ENCODE measurements at places on chromosomes 6 and 20.

DNA sequence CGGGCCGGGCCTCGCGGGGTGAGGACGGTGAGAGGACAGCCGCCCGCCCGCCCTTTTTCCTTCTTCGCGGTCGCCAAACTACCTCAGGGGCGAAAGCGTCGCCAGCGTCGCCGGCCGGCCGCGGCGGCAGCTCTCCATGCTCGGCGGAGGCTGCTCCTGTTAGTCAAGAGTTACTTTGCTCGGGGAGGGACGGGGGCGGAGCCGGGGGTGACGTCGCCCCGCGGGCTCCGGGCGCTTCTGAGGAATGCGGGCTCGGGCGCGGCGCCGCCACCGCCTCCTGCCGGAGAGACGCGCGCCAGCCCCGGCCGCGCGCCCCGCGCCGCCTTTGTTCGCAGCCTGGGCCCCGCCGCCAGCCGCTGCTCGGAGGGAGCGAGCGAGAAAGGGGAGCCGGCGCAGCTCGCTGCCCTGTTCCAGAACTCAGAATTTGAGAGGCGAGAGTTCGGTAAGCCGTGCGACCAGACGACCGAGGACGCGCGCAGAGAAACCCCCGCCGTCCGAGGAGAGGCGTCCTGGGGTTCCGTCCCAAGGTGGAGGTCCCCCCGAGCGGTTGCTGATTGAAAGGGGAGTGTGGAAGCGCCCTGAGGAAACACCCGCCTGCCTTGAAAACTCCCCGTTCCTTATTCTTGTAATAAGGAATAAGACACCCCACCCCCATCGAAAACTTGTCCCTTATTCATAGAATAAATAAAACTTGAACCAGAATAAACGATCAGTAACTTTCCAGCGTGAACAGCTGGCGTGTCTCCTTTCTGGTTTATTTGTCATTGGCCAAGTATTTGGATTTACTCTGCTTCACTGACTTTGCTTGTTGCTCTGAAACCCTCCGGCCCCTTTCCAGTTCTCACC lies at the start of gene PTPRK:
TSS of gene PTPRK (minus strand) at position 164 of the 846 bp plus-strand sequence. CDS start 241 bp downstream, outside the sequence.
- DNase-seq, result peak; percentile 93

DNA sequence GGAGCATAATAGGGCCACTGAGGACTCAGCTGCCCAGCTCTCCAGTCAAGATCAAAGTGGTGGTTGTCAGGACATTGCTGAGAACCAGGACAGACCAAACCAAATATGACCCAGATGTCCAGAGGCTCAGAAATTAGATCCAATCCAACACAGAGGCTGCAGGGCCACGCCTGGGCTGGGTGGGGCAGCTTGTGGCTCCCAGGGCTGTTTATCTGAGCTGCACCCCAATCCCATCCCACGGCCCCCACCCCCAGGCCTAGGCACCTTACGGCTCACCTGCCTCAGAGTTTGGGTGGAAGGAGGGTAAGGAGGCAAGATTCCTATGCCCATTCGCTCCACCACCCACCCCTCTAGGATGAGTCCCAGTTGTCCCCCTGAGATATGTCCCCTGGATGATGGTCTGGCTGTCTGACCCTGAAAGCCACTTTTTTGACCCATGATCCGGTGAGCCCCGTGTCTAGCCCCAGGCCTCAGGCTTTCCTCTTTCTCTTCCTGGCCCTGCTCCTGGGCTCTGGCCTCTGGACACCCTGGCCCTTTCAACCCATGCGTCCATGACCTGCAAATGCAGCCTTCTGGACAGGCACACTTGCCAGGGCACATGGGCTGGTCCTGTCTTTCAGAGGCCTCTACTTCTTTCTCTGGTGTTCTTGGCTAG lies 40.0 kb downstream of the CPXM1 start:
- DNase-seq, result no peak

- DNase-seq, result no peak
Observed at GRCh38 chr6:117512987-117513573, 30.6 kb downstream of the DCBLD1 start.

- peak; percentile 74 for DNase-seq
Observed at GRCh38 chr20:38201356-38201755, 36.3 kb upstream of the TGM2 start.

DNA sequence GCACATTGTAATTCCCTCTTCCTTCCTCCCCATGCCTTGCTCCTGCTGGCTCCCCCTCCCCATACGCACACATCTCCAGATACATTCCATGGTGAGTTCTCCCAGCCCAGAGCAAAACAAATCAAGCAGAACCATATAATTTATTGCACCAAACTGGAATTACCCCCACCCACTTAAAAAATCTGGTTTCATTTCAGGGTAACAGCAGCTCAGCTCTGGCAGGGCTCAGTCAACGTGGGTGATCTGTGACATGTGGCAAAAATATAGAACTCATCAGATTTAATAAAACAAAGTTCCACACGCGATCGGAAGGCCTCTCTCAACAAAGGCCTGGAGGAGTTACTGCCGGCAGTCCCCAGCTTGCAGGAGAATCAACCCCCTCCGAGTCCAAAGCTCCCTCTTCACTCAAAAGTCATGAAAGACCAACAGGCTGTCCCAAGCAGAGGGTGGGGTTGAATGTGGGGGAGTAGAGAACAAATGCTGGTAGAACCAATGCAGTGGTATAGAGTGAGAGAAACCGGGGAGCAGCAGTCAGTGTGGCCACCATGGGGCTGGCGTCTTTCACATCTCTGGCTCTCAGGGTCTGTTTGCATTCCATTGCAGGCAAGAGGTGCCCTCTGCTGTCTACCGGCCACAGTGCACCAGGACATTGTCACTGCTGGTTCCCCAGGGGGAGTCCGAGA lies 323.3 kb upstream of the NT5E start:
- peak; percentile 56 for DNase-seq

GRCh38 chr20:22652681-22653588 lies 68.6 kb upstream of the FOXA2 start:
- DNase-seq, result peak; percentile 76

DNA sequence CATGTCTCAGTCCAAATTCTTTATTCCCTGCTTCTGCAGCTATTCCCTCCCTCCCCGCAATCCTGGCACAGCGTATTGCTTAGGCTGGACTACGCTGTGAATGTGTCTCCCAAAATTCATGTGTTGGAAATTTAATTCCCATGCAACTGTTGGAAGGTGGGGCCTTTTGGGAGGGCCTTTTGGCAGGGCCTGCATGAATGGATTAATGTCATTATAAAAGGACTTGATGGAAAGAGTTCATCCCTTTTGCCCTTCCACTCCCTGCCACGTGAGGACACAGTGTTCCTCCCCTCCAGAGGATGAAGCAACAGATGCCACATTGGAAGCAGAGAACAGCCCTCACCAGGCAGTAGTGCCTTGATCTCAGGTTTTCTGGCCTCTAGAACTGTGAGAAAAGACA lies 20.4 kb upstream of the NOTCH4 start:
- DNase-seq, result no peak

- DNase-seq, result no peak
Observed at GRCh38 chr6:14642842-14643241, 525.3 kb downstream of the CD83 start.

DNA sequence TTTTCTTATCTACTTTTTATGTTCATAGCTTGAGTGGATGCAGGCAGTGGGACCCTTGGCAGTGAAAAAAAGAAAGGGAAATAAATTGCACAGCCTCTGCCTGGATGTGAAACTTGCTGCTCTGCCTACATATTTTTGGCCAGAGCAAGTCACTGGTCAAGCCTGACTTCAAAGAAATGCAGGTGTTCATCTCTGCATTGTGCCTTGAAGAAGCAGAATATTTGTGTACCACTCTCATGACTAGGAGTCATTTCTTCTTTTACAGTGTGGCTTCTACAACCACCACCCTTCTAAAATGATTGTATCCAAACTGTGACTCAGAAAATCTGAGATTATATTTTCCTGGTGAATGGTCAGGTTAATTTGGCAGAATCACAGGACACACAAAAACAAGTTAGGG lies 2.5 kb upstream of the KATNA1 start:
- no peak for DNase-seq

DNA sequence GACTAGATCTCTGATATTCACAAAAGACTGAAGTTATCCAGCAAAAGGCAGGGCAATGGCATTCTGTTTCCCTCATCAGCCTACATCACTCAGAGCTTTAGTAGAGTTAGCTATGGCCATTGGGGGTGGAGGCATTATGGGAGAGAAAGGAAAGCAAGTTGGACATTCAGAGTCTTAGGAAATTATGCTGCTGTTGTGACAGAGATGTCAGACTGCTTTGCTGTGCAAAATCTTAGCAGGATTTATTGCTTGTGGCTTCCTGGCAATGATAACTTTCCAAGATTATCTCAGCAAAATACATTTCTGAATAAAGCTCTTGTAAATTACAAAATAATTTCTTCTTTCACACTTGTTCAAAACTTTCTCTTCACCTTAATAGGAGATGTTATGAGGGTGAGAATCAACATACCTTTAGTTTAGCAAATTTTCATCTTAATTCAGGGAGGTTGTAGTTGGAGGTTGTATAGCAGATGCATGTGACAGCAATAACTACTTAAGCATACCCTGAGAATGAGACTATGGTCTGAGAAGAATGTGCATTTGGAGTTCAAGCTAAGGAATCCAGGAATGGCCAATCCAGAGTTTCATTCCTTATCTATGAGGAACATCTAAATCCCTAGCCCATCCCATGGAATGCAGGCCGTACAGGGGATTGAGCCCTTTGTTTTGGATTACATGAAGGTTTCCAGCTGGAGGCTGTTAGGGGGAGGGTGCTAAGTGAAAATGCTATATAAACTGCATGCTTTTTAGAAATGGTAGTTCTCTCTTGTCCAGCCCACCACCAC lies 179.8 kb downstream of the HAO1 start:
- no peak for DNase-seq

DNA sequence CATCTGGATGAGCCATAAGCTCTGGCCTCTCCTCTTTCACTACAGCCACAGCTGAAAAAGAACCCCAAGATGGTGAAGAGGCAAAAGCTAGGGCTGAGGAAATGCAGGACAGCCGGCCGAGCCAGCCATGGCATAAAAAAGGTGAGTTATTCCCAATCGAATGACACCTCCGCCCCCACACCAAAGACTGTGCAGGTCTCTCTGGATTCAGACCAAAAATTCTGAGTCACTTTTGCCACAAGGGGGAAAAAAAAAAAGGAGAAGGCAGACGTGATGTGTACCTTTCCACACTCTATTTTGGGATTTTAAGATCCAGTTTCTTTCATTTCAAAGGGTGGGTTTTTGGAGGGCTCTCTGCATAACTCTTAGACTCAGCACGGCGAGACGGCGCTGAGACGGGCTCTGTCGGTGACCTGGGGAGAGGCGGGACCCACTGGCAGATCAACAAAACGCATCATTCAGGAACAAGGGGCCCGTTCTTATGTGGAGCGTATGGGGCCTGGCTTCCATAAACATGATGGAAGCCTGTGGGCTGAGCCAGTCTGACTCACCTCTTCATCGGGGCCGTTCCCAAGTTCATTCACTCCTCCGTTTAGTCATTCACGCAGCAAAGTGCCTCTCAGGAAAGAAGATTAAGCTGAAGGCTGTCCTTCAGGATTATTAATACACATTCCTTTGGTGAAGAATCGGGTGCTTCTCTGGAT lies 54.8 kb downstream of the NFATC2 start:
- peak; percentile 98 for DNase-seq

DNA sequence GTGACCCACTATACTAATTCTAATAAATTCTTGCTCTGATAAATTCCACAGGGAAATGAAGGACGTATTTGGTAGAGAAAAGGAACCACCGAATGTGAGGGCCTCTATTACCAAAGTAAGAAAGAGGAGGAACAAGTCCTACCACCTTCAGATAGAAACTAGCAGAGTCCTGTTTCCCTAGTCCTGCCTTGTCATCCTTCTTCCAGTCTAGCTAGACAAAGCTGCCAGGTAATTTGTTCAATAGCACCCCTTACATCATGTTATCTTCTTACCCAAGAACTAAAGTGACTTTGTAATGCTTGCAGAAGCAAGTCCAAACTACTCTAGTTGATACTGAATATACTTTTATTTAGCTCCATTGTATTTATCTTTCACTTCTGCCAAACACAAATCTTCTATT lies 29.3 kb upstream of the FAM83B start:
- no peak for DNase-seq

GRCh38 chr6:79005497-79005896 lies 72.6 kb downstream of the PHIP start:
- DNase-seq, result no peak

DNA sequence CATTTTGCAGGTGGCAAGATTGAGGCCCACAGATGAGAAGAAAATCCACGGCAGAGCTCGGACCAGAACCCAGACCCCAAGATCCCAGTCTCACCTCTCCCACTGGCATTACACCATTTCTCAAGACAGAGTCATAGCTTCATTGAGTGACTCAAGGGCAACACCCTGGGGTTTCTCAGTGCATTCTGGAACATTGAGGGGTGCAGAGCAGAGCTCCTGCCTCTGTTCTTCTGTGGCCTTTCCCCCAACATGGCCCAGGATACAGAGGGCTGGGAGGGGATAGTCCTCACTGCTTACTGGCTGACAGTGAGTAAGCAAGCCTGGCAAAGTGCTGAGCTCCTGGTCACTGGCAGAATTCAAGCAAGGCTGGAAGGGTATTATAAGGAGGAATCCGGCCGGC lies 74.0 kb downstream of the MDGA1 start:
- DNase-seq, result no peak

DNA sequence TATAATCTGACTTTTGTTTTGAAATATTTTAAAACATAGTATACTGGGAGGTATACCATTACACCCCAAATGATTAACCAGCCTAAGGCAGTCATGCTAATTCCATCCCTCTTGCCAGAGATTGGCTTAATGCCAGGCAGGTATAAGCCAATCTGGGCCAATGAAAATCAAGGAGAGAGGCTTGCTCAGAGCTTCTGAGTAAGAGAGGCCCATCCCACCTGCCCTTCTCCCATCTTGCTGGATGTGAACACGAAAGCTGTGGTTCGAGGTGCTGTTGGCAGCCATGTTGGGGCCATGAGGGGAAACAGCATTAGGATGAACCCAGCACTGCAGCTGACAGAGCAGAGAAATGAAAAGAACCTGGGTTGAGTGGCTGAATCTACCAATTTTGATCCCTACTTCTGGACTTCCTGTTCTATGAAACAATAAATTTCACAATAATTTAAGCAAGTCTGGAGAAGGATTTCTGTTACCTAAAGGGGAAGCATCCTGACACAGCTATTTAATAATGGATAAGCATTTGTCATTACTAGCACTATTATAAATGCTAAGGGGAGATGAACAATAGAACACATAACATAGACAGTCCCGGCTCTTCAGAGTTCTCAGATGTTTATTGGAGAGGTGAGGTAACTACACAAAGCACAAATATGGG lies 152.3 kb downstream of the CDC5L start:
- DNase-seq, result no peak

DNA sequence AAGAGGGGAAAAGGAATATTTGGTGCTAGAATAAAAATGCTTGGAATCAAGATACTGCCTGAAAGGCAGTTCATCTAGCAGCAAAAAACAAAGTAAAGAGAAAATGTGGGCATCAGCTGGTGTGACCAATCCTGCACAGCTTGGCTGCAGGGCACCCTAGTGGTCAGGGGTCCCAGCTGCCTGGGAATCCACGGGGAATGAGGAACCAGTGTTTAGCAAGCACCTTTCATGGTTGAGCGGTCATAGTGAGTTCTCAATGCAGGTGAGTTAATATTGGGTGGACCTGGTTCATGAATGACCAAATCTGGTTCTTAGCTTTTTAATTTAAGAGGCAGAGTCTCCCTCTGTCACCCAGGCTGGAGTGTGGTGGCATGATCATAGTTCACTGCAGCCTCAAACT lies 53.3 kb downstream of the CAP2 start:
- DNase-seq, result no peak

GRCh38 chr6:31479151-31479932 lies 18.6 kb upstream of the MICB start:
- no peak for DNase-seq

GRCh38 chr20:10646886-10647420 lies 26.8 kb downstream of the JAG1 start:
- DNase-seq, result no peak

Data from urothelium cell line (cell line).